Activated CD4-positive, alpha-beta T cell treated with anti-CD3 and anti-CD28 coated beads, Interleukin-2, amount 50 U/mL, for 48 hours (primary cell): ENCODE measurements at places on chromosomes 1 and 21.
A peak's percentile ranks its signal among the peaks of the same experiment; 100 is the strongest.

- DNase-seq: no peak
These were observed 3.3 kb upstream of the SMYD3 start for GRCh38 chr1:246510147-246511030.

GRCh38 chr1:23964235-23964668, 4.6 kb downstream of the PNRC2 start:
- DNase-seq: no peak

DNA sequence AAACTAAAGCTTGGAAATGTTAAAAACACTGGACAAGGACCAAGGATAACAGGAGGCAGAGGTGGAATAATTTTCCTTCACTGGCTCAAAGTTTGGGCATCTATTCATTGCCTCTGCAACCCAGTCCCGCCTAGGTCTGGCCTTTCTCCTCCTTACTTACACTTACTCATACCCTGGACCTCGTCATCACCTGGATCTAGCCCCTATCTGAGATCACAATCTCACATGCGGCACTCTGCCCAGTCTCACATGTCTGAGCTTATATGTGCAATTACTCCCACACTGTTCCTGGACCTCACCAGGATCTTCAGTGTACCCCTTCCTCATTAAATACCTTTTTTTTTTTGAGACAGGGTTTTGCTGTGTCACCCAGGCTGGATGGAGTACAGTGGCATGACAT, 37.6 kb downstream of the NVL start:
- no peak for DNase-seq

GRCh38 chr21:40639616-40640194, 207.3 kb downstream of the DSCAM start:
- no peak for DNase-seq

- no peak for DNase-seq
These were observed 164.6 kb downstream of the PLPP3 start for GRCh38 chr1:56414728-56415224.

GRCh38 chr1:235093696-235094592, 34.7 kb downstream of the TOMM20 start:
- DNase-seq: peak; percentile 91

DNA sequence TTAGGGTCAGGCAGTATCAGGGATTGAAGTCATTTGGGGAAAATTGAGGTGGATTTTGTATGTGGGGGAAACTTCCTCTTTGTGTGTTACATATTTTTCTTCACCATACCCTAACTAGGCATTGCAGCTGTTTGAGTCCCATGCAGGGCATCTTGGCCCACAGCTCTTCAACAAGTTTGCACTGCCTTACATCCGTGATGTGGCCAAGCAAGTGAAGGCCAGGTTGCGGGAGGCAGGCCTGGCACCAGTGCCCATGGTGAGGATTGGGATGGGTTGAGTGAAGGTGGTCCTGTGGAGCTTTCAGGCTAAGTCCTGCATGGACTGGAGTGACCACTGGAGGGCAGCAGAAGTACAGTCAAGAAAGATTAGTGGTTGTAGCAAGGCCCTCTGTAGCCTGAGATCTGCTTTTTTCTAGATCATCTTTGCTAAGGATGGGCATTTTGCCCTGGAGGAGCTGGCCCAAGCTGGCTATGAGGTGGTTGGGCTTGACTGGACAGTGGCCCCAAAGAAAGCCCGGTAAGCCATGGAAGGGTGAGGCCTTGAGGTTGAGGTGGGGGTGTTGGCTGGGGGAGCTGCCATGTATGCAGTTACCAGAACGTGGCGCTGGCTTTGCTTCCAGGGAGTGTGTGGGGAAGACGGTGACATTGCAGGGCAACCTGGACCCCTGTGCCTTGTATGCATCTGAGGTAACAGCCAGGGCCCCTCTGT, 2.4 kb downstream of the UROD start:
- DNase-seq: peak; percentile 86

DNA sequence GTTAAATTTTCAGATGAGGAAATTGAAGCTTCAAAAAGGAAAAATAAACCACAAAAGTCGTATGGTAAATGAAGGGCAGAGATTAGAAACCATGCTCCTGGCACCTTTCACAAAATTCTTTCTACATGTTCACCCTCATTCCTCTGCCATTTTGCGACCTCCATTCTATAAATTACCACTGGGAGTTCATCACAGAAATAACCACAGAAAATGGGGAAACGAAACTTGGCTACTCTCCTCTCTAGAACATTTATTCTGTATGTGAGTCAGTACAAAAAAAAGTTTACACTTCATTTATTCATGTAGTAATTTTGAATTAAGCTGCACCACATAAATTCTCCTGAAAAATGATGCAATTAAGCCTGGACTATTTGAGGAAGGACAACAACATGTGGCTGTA, 320.9 kb upstream of the C1orf87 start:
- DNase-seq: no peak

- peak; percentile 18 for DNase-seq
These were observed 837 bp downstream of the NDUFS5 start for GRCh38 chr1:39026866-39027507.

DNA sequence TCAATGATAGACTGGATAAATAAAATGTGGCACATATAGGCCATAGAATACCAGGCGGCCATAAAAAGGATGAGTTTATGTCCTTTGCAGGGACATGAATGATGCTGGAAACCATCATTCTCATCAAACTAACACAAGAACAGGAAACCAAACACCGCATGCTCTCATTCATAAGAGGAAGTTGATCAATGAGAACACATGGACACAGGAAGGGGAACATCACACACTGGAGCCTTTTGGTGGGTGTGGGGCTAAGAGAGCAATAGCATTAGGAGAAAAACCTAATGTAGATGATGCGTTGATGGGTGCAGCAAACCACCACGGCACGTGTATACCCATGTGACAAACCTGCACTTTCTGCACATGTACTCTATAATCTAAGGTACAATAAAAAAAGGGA, 883.4 kb upstream of the PRMT6 start:
- no peak for DNase-seq

GRCh38 chr1:232579958-232580941, 49.7 kb downstream of the SIPA1L2 start:
- DNase-seq: no peak

GRCh38 chr1:167486090-167486824, 32.1 kb downstream of the CD247 start:
- no peak for DNase-seq

- no peak for DNase-seq
These were observed 344.3 kb downstream of the DUSP10 start for GRCh38 chr1:221397606-221398005.

- no peak for DNase-seq
These were observed 41.1 kb downstream of the C1orf198 start for GRCh38 chr1:230827081-230827681.

- no peak for DNase-seq
These were observed 519.5 kb upstream of the DAB1 start for GRCh38 chr1:57943365-57943764.

- DNase-seq: no peak
These were observed 85.1 kb upstream of the PLXNA2 start for GRCh38 chr1:208329300-208329699.

GRCh38 chr21:31952828-31953227, 80.0 kb downstream of the HUNK start:
- no peak for DNase-seq

DNA sequence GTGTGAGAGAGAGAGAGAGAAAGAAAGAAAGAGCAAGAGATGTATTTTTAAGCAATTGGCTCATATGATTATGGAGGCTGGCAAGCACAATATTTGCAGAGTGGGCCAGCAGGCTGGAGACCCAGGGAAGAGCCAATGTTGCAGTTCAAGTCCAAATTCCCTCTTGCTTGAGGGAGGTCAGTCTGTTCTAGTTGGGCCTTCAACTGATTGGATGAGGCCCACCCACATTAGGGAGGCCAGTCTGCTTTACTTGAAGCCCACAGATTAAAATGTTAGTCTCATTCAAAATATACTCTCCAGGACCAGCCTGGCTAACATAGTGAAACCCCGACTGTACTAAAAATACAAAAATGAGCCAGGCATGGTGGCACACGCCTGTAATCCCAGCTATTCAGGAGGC, 8.6 kb upstream of the PARS2 start:
- no peak for DNase-seq

- DNase-seq: no peak
These were observed 100.7 kb upstream of the ATP1B1 start for GRCh38 chr1:169005776-169006175.

DNA sequence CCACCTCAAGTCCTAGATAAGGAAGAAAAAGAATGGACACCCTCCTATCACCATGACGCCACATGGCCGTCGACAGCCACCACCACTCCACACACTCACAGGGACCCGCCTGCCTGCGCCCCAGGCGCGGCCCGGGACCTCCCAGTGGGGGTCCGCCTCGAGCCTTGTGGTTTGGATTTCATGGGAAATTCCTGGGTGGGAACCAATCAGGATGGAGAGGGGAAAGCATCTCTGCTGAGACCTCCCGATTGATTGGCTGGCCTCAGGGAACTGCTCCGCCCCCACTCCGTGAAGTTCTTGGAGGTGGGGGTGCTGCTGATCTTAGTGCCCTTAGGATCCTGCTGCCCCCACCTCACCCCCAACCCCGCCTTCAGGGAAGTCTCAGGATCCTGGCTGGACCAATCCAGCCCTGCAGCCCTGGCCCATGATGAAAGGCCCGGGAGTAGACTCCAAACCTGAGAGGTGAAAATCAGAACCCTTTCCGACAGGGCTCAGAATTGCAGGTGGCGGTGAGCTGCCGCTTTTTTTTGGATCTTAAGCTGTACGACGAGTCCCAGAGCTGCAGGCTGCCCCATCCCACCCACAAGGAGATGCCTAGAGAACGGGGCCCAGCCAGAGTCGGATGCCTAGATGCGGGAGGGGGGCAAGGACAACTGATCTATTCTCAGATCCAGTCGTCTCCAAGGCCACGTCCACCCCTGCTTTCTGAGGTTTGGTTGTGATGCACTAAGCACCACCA, 29.0 kb upstream of the TMEM51 start:
- no peak for DNase-seq

GRCh38 chr1:231241750-231242149, 738 bp downstream of the GNPAT start:
- DNase-seq: peak; percentile 4

DNA sequence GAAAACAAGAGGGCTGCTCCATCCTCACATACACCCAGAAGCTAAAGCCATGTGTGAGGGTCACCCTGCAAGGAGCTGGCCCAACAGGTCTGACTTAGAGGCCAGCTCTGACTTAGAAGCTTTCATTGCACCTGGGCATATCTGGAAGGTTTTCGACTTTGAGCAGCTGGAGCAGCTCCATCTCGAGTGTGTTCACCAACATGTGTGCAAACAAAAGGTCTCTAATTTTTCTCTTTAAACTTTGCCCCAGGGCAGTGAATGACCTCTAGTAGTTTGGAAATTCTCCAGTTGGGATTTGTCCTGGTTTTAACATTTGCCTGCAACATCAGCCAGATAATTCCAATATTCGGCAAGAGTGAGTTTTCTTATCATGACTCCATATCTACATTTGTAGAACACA, 108.3 kb downstream of the TNR start:
- DNase-seq: no peak

DNA sequence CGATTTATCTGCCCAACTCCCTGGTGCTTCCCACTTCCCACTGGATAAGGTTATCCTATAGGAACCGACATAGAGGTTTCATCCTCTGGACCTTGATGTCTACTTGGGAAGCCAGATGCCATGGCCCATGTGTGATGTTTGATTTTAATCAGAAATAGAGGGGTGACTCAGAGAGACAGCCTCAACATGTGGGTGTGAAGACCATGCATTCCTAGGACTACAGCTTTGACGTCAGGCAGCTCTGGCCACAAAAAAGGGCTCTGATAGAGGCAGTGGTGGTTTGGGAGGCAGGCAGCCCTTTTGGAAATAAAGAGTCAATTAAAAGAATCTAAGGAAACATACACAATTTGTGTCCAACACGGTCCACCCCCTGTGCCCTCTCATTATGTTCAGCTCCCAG, 5.2 kb upstream of the SH2D2A start:
- peak; percentile 59 for DNase-seq

- DNase-seq: no peak
These were observed 18.0 kb upstream of the RCSD1 start for GRCh38 chr1:167611983-167612382.

GRCh38 chr1:56574794-56575193, 4.6 kb downstream of the PLPP3 start:
- no peak for DNase-seq

DNA sequence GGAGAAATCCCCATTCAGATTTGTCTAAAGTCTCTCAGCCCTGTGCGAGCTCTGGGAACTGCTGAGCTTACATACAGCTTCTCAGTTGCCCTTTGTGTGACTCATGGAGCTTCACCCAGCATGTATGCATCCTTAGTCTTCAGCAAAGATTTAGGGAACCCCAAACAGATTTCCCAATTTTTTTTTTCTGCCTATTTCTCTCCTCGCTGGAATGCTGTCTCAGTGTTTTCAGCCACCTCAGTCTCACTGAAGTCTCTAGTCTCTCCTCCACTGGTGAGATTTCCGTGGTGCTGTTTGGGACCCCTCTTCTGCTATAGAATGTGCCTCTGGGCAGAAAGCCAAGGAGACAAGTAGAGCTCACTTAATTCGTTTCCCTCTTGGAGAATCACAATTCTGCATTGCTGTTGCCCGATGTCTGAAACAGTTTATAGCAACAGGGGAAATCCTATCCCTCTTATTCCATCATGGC, 28.1 kb upstream of the TXLNA start:
- no peak for DNase-seq

- DNase-seq: no peak
These were observed 251.4 kb upstream of the B3GALT2 start for GRCh38 chr1:193437785-193438184.

DNA sequence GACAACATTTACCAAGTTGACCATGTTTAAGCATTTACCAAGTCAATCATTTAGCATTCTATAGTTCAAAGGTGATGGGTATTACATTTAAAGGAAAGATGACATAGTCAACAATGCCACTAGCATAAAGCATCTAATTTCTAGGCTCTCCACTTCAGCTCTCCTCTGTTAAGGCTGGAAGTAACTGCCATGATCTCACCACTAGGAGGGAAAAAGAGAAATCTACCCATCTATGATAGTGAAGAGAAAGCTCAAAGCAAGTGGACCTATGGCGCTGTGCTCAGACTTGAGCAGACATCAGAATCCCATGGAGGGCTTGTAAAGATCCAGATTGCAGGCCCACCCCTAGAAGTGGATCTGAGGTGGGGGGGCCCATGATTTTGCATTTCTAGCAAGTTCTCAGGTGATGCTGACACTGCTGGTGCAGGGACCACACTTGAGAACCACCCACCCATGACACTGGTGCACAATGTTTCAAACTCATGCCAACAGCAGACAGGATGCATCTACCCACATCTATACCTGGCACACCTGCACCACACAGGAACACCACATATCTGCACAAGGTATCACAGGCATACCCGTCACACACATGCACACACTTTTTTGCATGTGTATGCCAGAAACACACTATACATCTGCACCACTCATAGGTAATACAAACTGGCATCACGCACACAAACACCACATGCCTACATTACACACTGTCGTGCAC, 392.9 kb upstream of the RUNX1 start:
- DNase-seq: no peak
